Esophagus muscularis mucosa (tissue), 4 donors: ENCODE measurements at places on chromosomes 7 and 10. TPM values are rescaled to one million over a fixed set of nuclear protein-coding genes. Genes with fewer than 3 reads are reported as not detected.

GRCh38 chr7:92916770-92917224, 80.4 kb upstream of the CDK6 start:
- H3K27ac ChIP-seq, result no peak overlapping the region
- no peak for DNase-seq
- H3K4me1 ChIP-seq, result peaks cover 13% of the 10 kb centered on the region
- H3K27me3 ChIP-seq, result no peaks in the 10 kb centered on the region
- no peaks in the 10 kb centered on the region for H3K36me3 ChIP-seq

DNA sequence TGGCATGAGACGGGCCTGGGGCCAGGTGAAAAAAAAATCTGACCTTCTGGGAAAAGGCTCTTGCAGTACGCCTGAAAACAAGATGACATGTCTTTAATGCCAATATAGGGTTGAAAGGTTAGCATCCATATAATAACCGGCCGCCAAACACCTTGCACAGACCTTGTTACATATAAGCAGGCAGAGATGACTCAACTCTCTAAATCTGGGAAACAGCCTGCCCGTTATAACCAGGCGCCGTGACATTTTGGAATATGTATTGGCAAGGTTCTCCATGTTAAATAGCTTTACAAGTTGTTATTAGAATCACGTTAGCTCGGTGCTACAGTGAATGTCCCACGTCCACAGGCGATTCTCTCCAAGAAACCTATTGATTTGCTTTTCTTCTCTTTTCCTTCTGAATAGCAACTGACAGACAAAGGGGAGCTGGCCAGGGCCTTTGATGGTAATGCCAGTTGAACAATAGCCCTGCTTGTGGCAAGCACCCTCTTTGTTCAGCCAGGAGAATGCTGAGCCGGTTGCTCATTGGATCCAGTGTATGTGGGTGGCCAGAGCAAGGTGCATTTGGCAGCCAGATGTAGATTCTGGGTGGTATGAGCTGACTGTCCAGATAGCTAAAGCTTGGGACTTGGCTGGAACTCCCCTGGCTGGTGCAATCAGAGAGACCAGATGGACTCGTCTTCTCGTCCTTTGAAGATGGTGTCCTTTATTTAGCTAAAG, 80.1 kb upstream of the AUTS2 start:
- H3K36me3 ChIP-seq, result no peaks in the 10 kb centered on the region
- H3K27me3 ChIP-seq, result no peaks in the 10 kb centered on the region
- DNase-seq, result no peak
- no peak overlapping the region for H3K4me3 ChIP-seq
- H3K4me1 ChIP-seq, result peaks cover 17% of the 10 kb centered on the region

GRCh38 chr10:24929904-24930303, 22.5 kb downstream of the PRTFDC1 start:
- no peak for DNase-seq
- no peak overlapping the region for H3K27ac ChIP-seq
- no peaks in the 10 kb centered on the region for H3K36me3 ChIP-seq
- no peaks in the 10 kb centered on the region for H3K4me1 ChIP-seq
- H3K27me3 ChIP-seq, result no peaks in the 10 kb centered on the region

DNA sequence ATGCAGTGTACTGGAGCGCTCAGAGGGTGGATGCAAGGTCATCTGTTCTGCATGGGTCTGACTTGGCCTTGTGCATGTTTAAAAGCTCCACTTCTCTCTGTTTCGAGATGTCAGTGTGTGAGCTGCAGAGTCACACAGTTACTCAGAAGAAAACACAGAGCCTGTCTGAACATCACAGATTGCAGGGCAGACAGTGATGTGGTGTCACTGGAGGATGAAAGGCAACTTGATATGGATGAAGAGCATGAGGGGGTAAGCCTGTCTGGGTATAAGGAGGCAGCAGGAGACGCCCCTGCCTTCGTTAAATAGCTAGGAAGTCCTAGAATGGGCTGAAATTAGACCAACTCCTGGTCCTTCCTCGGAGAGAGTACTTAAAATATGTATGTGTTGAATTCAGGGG, 67.5 kb upstream of the LRRC18 start:
- H3K4me1 ChIP-seq, result peaks cover 19% of the 10 kb centered on the region
- no peak for DNase-seq

- H3K27ac ChIP-seq, result peak overlapping the region; percentile 91
- DNase-seq, result no peak
- H3K36me3 ChIP-seq, result no peaks in the 10 kb centered on the region
- no peak overlapping the region for H3K4me3 ChIP-seq
Measured at GRCh38 chr10:95531058-95531809, 29.9 kb downstream of the SORBS1 start.

- no peaks in the 10 kb centered on the region for H3K27me3 ChIP-seq
- DNase-seq, result no peak
- peaks cover 20% of the 10 kb centered on the region for H3K4me1 ChIP-seq
- H3K27ac ChIP-seq, result no peak overlapping the region
Measured at GRCh38 chr10:4515721-4516120, 310.3 kb upstream of the AKR1E2 start.

GRCh38 chr7:131683536-131684125, 127.2 kb upstream of the PODXL start:
- H3K36me3 ChIP-seq, result no peaks in the 10 kb centered on the region
- no peaks in the 10 kb centered on the region for H3K27me3 ChIP-seq
- H3K4me1 ChIP-seq, result no peaks in the 10 kb centered on the region

- no peak for DNase-seq
- H3K27me3 ChIP-seq, result no peaks in the 10 kb centered on the region
- H3K36me3 ChIP-seq, result no peaks in the 10 kb centered on the region
- no peaks in the 10 kb centered on the region for H3K4me1 ChIP-seq
- H3K27ac ChIP-seq, result no peak overlapping the region
Measured at GRCh38 chr7:147199868-147200267, 1083.3 kb downstream of the CNTNAP2 start.

PDGFA gene
- total RNA-seq, result 142 TPM

DNA sequence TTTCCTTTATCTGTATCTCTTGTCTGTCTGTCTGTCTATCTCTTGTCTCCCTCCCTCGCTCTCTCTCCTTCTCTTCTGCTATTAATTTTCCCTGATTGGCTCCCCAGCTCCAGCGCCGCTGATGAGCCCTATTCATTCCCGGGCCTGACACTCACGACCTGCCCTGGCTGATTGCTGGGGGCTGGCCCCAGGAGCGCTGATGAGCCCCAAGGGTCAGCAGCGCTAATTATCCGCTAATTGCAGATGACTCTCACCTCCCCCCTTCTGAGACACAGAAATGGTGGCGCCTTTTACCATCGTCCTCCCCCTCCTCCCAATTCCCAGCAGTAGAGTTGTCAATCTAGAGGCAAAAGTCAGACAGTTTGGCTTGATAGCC, 1.3 kb upstream of the GBX1 start:
- DNase-seq, result no peak
- no peak overlapping the region for H3K27ac ChIP-seq
- no peaks in the 10 kb centered on the region for H3K36me3 ChIP-seq
- peaks cover 15% of the 10 kb centered on the region for H3K4me1 ChIP-seq
- peaks cover 44% of the 10 kb centered on the region for H3K27me3 ChIP-seq

- DNase-seq, result no peak
- H3K27me3 ChIP-seq, result no peaks in the 10 kb centered on the region
- H3K36me3 ChIP-seq, result no peaks in the 10 kb centered on the region
- no peak overlapping the region for H3K4me3 ChIP-seq
- peaks cover 22% of the 10 kb centered on the region for H3K4me1 ChIP-seq
Measured at GRCh38 chr10:71708897-71709882, 10.4 kb downstream of the C10orf105 start.

SORCS1 gene
- 16.7 TPM for total RNA-seq

IMPDH1 gene
- 69.7 TPM for total RNA-seq

VWA2 gene
- under 0.01 TPM for total RNA-seq

DNA sequence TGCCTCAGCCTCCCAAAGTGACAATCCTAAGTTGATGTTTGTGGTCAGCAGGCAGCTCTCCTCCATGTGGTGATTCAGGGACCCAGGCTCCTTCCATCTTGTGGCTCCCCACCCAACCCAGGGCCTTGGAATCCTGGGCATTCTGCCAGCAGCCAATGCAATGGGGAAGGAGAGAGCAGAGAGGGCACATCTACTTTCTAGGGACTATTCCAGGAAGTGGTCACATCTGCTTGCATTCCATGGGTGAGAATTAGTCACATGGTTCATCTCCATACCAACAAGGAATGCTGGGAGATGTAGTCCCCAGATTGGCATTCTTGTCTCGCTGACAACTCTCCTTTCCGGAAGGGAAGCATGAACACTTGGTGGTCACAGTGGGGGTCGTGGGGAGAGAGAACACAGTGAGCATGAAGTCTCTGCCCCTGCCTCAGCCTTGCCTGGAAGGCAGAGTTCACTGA, 9.9 kb upstream of the SRRM3 start:
- H3K4me3 ChIP-seq, result no peak overlapping the region
- no peaks in the 10 kb centered on the region for H3K4me1 ChIP-seq
- no peak for DNase-seq
- no peaks in the 10 kb centered on the region for H3K36me3 ChIP-seq
